ENCODE measurements at places on chromosomes 1 and 21. TPM values are rescaled to one million over a fixed set of nuclear protein-coding genes. Genes with fewer than 3 reads are reported as not detected.

The TNFAIP8L2 gene
- 18.5 TPM for total RNA-seq

The NEGR1 gene
- total RNA-seq: not detected

The TRIM62 gene
- 9.7 TPM for total RNA-seq

The ESPN gene
- 0.61 TPM for total RNA-seq

The BRINP3 gene
- total RNA-seq: not detected

The SEMA6C gene
- 1.9 TPM for total RNA-seq

DNA sequence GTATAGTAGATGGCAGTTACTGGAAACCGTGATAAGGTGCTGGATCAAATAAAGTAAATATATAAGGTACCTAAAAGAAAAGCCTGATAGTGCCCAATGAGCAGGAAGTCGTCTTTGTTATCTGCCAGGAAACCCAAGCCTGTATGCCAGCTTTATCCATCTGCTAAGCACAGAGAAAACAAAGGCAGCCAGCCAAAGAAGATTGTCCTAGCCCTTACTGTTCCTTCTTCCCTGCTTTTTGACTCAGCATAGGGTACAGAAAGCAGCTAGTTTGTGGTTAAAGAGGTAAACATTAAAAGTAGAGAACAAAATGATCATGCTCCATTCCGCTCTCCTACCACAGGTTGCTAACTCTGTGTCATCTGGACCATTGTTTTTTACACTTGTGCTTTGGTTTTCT is 10.1 kb downstream of the KRTAP22-2 start:
- DNase-seq: no peak

- peak; percentile 64 for DNase-seq
These were observed 18.5 kb downstream of the SELL start for GRCh38 chr1:169692756-169693460.

DNA sequence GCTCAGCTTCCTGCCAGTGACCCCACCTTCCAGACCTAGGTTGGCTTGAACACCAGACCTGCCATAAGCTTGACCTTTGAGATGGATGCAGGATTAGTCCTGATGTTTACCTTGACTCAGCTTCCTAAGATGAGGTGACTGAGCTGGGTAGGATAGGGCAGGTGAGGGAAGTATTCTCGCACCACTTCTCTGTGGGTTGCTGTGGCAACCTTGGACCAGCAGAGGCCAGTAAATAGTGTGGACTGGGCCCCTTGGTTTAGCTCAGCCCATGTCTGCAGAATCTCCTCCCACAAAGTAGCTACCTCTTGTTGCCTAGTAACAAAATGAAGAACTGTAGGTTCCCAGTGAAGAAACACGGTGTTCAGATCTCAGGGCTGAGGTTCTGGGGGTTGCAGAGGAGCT is 8.4 kb downstream of the RPS6KA1 start:
- DNase-seq: no peak

DNA sequence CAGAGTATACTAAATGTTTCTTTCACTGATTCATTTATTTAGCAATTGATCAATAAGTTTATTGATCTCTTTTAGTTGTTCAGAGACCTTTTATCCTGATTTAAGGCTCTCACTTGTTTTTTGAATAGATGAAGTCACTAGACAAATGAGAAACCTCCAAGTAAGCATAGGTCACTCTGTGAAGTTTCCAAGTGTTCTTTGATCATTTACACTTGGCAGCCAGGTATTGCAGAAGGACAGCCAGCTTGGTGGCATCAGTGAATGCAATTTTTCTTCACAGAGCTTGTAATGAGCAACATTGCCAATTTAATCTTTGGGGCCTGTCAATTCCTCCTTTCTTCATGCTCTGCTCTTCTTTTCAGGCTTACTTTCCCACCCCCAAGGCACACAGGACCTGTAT is 413.0 kb downstream of the OMA1 start:
- no peak for DNase-seq

GRCh38 chr21:31087639-31088473 is 49.6 kb upstream of the KRTAP19-8 start:
- DNase-seq: no peak

- DNase-seq: no peak
These were observed 31.7 kb upstream of the FNBP1L start for GRCh38 chr1:93416183-93416582.

- DNase-seq: no peak
These were observed 186.8 kb downstream of the CDC7 start for GRCh38 chr1:91687452-91687851.

GRCh38 chr1:113146242-113147072 is 73.5 kb downstream of the LRIG2 start:
- DNase-seq: peak; percentile 36

DNA sequence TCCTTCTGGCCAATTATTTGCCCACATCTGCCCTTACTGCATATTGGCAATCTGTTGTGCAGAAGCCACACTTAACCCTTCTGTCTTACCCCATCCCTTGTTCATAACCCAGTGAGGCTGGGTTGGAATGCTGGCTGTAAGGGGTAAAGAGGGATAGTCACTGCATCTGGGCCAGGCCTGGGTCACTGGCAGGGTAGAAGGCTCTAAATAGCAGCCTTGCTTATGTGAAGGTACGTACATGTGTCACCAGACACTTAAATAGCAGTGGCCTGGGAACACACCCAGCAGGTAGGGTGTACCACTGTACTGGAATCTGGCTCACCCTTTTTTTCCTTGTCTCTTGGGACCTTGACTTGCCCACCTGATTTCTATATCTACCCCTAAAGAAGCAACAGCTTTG is 9.9 kb upstream of the TARS2 start:
- DNase-seq: no peak

DNA sequence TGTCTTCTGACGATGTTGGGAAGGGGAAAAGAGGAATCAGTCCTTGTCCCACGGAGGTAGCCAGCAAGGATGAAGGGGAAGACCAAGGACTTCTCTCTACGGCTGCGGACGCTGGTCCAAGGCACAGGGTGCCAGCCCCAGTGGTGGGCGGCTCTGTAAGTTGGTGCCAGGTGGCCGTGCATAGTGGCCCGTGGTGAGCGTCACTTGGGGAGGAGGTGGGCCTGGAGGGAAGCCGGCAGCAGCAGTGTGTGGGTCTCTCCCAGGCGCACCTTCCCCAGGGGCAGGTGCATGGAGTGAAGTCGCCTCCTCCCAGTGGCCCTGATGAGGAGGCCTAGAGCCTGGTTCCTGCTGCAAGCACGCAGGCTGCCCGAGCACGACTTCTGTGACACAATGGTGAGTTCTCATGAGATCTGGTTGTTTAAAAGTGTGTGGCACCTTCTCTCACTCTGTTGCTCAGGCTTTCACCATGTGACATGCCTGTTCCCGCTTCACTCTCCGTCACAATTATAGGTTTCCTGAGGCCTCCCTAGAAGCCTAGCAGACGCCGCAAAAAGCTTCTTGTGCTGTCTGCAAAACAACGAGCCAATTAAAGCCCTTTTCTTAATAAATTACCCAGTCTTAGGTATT is 43.6 kb upstream of the TIAM1 start:
- DNase-seq: no peak

GRCh38 chr21:36450511-36450910 is 29.4 kb downstream of the CLDN14 start:
- no peak for DNase-seq

DNA sequence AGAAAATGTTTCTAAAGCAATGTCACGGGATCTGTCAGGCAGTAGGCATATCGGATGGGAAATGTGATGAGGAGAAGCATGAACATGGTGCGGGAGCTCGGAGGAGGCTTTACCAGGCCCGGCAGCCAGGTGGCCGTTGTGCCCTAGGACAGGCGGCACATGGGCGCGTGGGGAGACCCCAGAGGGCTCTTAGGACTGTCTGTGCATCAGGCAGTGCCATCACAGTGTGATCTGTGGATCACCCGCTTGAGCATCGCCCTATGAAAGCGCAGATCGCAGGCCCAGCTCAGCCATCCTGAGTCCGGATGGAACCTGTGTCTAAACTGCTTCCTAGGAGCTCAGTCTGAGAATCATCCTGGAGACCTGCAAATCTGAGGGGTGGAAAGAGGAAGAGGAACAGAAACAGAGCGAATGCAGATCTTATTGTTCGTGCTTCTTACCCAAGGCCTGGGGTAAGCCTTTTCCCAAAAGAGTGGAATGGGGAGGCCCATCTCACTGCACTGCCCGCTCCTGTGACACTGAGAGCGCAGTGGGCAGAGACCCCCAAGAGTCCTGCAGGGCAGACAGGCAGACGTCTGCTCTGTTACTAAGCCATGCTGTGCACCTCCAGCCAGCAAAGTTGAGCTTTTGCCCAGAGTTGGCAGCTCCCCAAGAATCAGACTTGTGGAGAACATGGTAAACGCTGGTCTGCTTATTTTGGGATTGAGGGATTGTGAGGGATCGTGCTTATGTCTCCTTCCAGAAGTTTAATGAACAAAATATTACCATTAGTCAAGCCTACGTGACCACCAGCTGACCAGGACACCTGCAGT is 251.0 kb downstream of the RHOU start:
- DNase-seq: no peak

GRCh38 chr1:229907884-229908638 is 159.0 kb upstream of the GALNT2 start:
- no peak for DNase-seq
